ENCODE measurements at places on chromosomes 4 and X. TPM values are rescaled to one million over a fixed set of nuclear protein-coding genes. Genes with fewer than 3 reads are reported as not detected.

DNA sequence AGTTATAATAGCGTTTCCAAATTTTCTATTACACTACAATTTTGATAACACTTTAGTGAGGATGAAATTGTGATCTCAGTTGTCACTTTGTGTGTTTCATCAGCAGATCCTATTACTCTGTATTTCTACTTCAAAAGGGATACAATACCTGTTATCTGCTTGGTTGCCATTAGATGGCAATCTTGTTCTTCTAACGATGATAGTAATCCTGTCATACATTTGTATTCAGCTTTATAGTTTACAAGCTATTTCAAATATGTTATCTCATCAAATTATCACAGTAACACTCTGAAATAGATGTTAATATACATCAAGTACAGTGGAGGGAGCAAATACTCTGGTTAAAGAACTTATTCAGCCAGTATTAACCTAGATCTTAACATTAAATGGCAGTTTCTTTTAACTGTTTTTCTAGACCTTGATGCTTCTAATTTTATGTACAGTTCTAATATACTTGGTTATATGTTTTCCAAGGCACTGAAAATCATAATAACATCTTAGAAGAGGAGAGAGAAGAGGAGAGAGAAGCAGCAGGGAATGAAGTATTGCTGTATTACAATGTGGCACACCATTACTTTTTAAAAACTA, 292.0 kb downstream of the CCSER1 start:
- peak; percentile 39 for DNase-seq

DNA sequence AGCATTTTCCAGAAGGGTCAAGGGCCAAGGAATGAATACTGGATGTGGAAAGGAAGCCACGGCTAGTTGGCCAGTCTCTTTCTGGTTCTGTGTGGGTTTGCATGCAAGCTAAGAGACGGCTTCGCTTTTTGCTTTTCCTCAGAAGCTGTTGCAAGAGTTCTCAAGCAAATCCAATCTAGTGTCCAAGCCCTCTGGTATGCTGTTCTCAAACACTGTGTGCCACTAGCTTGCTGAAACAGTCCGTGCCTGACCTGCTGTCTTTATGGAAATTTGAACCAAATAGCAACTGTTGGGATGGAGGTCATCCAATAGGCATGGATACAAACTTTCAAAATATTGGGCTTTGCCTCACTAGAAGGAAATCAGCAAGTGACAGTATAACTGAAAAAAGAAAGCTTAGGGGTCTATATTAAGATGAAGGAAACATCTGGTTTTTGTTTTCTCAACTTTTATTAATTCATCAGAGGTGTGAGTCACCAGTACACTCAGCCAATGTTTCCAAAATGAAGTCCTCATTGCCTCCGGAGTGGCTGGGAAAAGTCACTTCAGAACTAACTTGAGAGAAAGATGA, 70.5 kb downstream of the SLC9A6 start:
- DNase-seq: peak; percentile 78

DNA sequence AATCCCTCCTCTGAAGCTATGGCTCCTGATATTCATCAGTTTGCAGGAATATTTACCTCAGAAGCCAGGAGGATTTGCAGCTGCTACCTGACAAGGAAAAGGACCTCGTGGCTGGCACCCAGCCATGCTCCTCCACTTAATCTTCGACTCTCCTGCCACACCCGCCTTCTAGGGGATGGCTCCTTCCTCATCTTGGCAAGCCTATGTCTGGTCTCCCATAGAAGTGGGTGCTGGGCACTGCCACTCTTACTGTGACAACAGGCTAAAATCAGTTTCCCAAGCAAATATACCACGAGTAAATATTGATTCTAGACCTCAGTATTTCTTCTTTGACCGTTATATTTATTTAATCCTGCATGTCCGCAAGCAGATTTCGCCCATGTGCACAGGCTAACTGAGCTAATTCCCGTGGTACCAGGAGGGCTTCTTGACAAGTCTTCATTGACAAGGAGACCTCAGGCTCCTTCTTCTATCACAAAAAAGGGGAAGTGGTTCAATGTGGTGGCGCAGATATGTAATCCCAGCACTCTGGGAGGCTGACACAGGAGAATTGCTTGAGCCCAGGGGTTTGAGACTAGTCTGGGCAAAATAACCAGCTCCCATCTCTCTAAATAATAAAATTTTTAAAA, 52.6 kb upstream of the DCTD start:
- no peak for DNase-seq

- peak; percentile 27 for DNase-seq
These were observed 264.2 kb upstream of the ETNPPL start for GRCh38 chr4:109027016-109027500.

- DNase-seq: no peak
These were observed 304.0 kb upstream of the PITX2 start for GRCh38 chr4:110926841-110927400.

DNA sequence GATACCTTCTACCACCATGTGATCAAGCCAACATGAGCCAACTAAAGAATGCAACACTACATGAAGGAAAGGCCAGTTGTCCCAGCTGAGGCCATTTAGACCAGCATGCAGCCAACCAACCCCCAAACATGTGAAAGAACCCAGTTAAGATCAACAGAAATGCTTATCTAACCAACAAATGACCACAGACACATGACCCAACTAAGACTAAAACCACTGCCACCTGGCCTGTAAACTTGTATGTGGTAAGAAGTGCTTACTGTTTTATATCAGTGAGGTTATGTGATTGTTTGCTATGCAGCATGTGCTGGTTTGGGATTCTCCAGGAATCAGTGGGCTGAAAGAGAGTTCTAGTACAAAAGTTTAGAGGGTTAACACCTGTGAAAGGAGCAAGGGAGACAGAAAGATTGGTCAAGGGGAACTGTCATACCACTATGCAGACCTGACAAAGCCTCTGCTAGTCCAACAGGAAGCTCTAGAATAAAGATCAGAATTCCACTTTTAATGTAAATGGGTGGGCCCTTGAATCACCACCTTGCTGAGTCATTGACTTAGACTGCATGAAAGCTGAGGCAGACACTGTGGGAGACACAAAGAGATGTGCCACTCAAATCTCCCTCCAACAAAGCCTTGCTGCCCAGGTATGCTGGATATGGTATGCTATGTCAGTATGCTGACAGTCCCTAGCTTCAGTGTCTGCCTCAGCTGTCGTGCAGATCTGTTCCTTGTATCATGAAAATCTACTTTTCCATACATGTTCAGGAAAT, 6.1 kb upstream of the SH3D19 start:
- no peak for DNase-seq

GRCh38 chr4:150007512-150007911, 70.7 kb upstream of the DCLK2 start:
- DNase-seq: no peak

- DNase-seq: no peak
These were observed 474.3 kb upstream of the FTHL17 start for GRCh38 chrX:31546126-31546525.

DNA sequence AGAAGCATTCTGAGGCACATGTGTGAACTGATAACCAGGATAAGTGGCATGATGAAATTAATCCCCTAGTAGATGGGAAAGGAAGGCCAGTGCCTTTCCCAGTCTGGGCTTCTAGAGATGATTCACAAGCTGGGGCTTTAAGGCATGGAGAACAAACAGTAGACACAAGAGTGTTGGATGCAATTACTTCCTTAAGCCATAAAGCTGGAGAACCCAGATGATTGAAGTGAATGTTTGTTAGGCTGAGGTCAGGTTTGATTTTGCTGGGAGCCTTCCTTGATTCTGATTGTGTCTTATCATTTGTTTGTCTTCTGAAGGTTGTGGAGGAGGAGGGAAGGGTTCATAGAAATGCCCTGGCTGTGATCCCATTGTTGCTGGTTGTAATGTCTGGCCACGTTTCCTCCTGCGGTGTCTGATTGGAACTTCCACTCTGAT, 125.2 kb downstream of the NHS start:
- DNase-seq: no peak

SCD5 gene
- total RNA-seq: 4.7 TPM

EGFL6 gene
- total RNA-seq: not detected

CTAG1A gene
- not detected for total RNA-seq

CT45A1 gene
- total RNA-seq: not detected

Measured in cardiac muscle cell (in vitro differentiated cells and primary cell).